ENCODE measurements at places on chromosomes 5 and 9.
A peak's percentile ranks its signal among the peaks of the same experiment; 100 is the strongest.

DNA sequence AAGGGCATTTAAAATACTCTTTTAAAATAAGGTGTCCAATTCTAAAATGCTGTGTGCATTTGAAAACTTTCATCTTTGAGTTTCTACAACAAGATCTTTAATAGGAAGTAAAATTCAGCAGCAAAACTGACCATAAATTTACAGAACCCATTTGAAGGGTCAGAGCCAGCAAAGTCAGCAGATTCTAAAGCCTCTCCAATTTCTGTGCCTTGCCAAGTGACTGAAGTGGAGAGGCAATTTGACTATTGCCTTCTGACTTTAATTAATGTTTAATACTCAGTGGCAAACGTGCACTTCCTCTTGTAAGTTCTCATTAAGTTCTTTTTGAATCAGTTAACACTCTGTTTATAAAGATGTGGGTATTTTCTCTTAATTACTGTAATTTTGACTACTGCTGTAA lies 155.2 kb downstream of the BAAT start:
- DNase-seq = no peak

DNA sequence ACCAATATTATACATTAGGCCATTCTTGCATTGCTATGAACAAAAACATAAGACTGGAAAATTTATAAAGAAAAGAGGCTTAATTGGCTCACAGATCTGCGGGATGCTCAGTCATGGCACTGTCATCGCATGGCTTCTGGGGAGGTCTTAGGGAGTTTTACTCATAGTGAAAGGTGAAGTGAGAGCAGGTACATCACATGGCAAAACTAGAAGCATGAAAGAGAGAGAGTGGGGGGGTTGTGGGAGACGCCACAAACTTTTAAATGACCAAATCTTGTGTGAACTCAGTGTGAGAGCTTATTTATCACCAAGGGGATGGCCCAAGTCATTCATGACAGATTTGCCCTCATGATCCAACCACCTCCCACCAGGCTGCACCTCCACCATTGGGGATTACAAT lies 398.3 kb upstream of the EDIL3 start:
- no peak for DNase-seq

- DNase-seq = no peak
Measured at GRCh38 chr5:119521232-119521631, 68.9 kb downstream of the HSD17B4 start.

DNA sequence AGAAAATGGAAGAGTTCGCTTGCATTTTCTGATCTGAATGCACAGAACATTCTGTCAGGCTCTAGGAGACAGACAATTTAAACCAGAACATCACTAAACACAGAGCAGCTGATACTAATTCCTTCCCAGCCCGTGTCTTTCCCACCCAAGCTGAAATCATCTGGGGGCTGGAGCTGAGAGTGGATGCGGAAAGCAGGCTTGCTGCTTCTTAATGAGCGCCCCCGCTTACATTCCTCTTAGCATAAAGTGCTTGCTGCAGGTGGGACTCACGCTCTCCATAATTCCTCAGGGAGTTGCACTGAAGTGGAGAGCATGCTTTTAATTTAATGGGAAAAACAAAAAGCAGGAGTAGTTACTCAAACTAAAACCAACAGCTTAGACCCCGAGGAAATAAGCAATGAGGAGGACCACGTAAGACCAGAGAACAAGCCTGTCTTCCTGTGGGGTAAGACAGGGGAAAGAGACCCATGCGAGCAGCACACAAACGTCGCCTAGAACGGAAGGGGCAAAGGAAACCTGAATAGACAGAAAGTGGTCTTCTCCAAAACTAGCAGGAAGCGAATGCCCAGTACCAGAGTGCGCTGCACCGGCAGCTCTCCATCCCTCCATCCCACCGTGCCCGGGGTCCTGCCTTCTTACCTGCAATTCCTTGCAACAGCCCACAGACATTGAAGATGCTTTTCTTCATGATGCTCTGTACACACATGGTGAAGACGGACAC lies 139.3 kb downstream of the LHFPL2 start:
- no peak for DNase-seq

DNA sequence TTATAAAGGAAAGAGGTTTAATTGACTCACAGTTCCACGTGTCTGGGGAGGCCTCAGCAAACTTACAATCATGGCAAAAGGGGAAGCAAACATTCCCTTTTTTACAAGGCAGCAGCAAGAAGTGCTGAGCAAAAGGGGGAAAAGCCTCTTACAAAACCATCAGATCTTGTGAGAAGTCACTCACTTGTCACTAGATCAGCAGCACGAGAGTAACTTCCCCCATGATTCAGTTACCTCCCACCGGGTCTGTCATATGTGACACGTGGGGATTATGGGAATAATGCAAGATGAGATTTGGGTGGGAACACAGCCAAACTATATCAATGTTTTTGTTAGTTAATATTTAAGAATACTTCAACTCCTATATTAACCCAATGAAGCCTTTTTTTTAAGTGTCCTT lies 275.2 kb upstream of the CDH9 start:
- no peak for DNase-seq

DNA sequence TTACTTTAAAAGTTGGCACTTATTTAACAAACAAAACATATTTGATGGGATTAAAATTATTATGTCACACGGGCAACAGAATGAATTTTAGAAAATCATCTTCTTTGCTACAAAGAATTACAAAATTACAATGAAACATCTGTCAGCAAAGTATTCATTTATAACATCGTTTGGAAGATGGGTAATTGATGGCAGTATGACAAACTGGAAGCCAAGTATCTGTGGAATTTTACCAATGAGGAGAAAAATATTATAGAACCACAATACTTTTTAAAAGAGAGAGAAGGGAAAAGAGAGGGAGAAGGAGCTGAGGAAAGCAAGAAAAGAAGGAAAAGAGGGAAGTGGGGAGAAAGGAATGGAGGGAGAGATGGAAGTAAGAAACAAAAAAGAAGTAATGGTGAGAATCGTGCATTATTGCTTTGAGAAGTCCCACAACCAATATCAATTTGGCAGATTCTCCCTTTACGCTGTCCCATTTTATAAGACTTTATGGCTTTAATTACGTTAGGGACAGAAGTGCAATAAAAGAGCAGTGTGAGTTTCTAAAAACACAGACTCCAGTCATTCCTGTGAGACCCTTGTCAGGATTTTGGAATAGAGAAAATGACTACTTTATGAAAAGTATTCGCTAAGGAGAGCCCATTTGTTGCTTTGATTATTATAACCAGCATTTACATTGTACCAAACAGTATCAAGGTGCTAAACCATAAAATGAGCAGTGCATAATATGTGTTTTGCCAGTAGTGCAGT lies 76.7 kb downstream of the LURAP1L start:
- no peak for DNase-seq

DNA sequence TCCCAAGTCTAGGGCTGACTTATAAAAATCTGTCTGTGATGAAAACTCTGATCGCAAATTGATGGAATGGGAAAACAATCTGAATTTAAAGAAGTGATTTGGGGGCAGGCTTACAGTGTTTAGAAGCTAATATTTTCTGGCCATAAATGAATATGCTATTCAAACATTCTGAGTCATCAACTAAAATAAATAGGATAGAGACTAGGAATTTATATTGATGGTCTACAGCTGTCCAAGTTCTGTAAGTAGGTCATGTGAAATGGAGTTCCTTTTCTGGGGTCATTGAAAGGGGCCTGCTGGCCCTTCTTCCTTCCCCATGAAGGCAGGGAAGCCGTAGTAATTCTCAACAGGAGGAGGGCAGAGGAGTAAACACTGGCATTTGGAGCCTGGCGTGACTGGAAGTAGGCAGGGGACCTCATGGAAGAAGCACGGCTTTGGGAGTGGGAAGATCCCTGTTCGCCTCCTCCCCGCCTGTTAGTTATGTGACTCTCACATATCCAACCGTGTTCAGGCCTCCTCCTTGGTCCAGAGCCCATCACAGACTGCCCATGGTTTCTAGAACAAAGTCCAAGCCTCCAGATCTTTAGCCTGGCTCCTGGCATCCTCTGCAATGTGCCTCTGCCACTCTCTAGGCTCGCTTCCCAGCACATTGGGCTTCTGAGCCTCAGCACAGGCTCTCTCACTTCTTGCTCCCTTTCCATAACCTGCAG lies 31.7 kb downstream of the ALG2 start:
- DNase-seq = no peak

DNA sequence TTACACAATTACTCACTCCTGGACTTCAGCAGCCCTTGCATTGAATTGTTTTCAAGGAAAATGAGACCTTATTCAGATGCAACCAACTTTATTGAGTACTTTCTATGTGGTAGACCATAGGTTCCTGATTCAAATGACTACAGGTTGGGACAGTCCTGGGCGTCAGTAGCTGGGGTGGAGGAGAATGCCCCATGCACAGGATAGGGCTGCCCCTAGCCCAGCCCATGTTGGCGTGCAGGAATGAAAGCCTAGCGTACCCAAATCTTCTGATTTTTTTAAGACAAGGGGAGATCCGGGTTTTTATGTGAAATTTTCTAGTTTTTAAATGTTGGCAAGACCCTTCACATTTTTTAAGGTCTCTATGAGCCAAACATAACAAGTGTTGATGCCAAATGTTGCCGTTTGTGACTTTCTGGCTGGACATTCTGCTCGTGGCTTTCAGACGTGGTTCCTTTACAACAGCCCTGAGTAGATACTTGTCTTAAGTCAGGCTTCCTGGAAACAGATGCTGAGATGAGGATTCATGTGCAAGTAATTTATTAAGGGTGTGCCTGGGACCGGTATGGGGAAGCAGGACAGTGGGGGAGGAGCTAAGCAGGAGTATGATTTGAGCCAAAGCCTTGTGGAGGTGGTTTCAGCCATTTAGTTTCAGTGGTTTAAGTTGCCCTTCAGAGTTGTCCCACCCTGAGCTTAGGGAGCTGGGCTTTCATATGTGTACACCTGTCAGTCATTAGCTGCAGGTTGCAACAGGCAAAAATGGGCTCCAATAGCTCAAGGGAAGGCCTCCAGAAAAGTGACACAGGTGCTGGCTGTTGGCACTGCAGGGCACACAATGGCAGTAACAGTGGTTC lies 154.1 kb downstream of the NTRK2 start:
- no peak for DNase-seq

GRCh38 chr9:36772449-36773403 lies 200.0 kb downstream of the MELK start:
- no peak for DNase-seq

GRCh38 chr5:51018423-51018822 lies 352.0 kb downstream of the PARP8 start:
- no peak for DNase-seq

DNA sequence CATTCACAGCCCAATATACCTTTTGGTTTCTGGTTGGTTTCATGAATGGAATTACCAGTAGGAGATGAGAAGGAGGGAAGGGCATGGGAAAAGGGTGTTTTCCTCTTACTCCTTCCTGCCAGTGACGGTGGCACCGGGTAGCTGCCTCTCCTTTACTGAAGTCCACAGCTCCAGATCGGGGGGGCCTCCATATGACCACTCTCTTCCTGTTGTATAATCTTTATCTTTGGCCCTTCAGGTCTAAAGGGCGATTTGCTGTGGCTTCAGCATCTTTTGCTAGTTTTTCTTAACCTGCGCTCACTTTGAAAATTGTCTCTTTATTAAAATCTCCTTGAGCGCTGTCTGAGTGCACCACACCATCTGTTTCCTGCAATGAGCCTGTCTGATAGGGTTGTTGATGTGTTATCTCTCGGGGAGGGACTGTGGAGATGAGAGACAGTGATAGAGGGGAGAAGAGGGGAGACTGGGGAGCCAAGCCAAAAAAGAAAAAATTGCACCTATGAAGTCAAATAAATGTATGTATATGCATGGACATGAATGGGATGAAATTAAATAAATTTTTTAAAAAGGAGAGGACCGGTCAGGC lies 449.3 kb upstream of the KLF4 start:
- DNase-seq = no peak

GRCh38 chr5:61808091-61808490 lies 476.0 kb downstream of the ZSWIM6 start:
- no peak for DNase-seq

GRCh38 chr9:121735065-121735792 lies 83.8 kb downstream of the DAB2IP start:
- no peak for DNase-seq

- DNase-seq = peak; percentile 27
Measured at GRCh38 chr5:31232273-31232888, 38.9 kb downstream of the CDH6 start.

DNA sequence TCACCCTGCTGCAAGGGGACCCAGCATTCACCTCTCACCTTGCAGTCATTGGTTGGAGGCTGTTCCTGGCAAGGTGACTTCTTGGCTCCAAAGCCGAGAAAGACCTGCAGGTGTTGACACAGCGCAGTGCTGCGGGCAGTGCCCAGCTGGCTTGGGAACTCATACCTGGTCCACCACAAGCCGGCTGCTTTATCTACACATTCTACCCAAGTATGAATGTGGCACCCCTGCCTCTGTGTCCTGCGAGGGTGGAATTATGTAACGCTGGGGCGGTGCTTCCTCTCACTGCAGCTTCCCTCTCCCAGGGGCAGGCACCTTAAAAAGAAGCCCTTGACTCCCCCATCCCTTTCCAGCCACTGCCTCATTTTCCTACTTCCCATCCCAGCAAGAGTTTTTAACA lies 2.5 kb upstream of the ZMYND19 start:
- peak; percentile 55 for DNase-seq

- peak; percentile 35 for DNase-seq
Measured at GRCh38 chr5:58760222-58760621, 177.3 kb downstream of the RAB3C start.

DNA sequence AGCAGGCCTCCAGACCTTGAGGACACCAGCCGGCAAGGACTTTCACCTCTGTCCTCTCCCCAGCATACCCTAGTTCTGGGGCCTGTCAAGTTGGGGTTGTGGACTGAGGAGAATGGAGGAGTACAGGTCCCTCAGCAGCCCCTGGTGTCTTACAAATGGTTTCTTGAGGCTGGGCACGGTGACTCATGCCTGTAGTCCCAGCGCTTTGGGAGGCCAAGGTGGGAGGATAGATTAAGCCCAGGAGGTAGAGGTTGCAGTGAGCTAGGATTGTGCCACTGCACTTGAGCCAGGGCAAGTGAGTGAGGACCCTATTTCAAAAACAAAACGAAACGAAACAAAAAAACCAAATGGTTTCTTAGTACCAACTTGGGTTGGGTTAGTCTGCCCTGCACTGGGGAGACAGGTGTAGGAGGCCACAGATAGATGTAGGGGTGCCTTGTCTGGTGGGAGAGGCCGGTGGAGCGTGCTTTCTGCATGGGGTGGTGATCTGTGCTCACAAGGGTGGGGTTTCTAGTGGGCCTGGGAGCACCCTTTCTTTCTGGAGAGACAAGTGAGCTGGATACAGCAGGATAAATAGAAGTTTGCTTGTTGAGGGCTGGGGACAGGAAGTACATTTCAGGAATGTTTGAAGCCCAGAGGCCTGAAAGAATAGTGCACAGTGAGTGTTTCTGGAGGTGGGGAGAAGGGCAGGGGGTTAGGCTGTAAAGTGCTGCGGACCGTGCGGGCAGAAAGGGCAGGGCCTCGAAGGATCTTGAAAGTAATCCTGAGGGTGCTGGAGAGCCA lies 37.7 kb upstream of the PSD2 start:
- no peak for DNase-seq

- DNase-seq = no peak
Measured at GRCh38 chr5:54881286-54882005, 103.9 kb downstream of the ESM1 start.

GRCh38 chr5:61362796-61363368 lies 30.8 kb downstream of the ZSWIM6 start:
- DNase-seq = peak; percentile 1
